DND-41 (cell line): ENCODE measurements at places on chromosomes 16 and 17.

DNA sequence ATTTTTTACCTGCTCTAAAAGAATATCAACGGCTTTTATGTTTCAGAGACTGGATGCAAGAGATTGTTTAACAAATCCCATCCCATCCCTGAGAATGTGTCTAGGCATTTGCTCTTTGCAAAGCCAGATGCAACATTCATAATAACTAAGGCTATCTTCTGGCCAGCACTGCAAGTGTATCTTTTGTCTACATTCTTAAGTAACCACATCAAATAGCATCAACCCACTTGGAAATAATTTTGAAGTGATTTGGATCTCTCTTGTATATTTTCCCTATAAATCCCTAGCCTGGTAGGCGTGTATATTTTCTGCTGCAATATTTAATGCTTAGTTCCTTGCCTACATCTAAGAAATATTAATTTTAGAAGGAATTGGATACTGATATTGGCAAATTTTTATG is 64.3 kb downstream of the PIGL start:
- no peaks in the 10 kb centered on the region for H3K4me1 ChIP-seq
- H3K27ac ChIP-seq = no peak overlapping the region
- peaks cover 9% of the 10 kb centered on the region for H3K36me3 ChIP-seq

DNA sequence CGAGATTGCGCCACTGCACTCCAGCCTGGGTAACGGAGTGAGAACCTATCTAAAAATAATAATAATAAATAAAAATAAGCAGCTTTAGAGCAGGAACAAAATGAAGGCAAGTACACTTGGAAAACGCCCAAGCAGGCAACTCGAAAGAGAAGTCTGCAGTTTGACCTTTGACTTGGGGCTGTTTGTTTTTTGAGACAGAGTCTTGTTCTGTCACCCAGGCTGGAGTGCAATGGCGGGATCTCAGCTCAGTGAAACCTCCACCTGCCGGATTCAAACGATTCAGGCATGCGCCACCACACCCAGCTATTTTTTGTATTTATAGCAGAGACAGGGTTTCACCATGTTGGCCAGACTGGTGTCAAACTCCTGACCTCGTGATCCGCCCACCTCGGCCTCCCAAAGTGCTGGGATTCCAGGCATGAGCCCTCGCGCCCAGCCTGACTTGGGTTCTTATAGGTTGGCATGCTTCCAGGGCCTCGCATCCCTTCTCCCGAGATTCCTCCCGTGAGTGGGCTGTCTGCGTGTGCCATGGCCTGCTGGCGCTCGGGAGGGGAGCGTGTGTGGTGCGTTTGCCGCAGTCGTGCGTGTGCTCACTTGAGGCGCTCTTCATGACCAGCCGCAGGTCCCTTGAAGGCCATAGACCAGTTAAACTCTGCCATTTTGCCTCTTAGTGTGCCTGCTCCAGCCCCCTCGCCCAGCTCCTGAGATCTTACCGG is 18.4 kb upstream of the UBE2I start:
- H3K36me3 ChIP-seq = no peaks in the 10 kb centered on the region
- no peak overlapping the region for H3K27ac ChIP-seq
- no peak overlapping the region for H3K4me3 ChIP-seq
- no peak for DNase-seq
- H3K27me3 ChIP-seq = no peaks in the 10 kb centered on the region

- no peak overlapping the region for H3K27ac ChIP-seq
- H3K4me3 ChIP-seq = no peak overlapping the region
- H3K4me1 ChIP-seq = no peaks in the 10 kb centered on the region
- no peak for DNase-seq
Observed at GRCh38 chr16:25370541-25370940, 112.9 kb upstream of the ZKSCAN2 start.

GRCh38 chr17:66462010-66462409 is 159.6 kb downstream of the PRKCA start:
- no peaks in the 10 kb centered on the region for H3K27me3 ChIP-seq
- no peak overlapping the region for H3K27ac ChIP-seq
- peaks cover 8% of the 10 kb centered on the region; the same call in 1 of the 2 replicates for H3K36me3 ChIP-seq

GRCh38 chr17:58242171-58242784 is 3.9 kb downstream of the LPO start:
- no peak overlapping the region for H3K4me3 ChIP-seq
- DNase-seq = no peak
- no peak overlapping the region for H3K27ac ChIP-seq
- H3K27me3 ChIP-seq = peaks cover 58% of the 10 kb centered on the region
- no peaks in the 10 kb centered on the region for H3K36me3 ChIP-seq

DNA sequence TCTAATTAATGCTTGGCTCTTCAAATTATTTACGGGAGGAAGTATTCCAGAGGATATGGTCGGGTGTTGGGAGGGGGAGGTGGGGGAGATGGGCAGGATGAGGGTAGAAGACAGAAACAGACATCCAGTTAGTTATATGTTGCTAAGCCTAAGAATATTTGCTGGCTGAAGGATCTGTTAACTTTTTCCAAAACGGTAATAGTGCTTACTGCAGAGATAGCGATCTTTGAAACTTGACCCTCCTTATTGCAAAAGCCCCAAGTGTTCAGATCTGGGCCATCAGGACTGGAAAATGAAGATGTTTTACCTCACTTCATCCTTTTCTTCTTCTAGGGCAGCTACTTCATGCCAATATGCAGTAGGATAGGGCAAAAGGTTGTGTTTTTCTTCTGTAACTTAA is 27.0 kb upstream of the MMD start:
- H3K4me1 ChIP-seq = peaks cover 5% of the 10 kb centered on the region; the same call in 1 of the 2 replicates
- H3K27me3 ChIP-seq = no peaks in the 10 kb centered on the region
- no peak for DNase-seq
- H3K36me3 ChIP-seq = no peaks in the 10 kb centered on the region

GRCh38 chr17:74508156-74508555 is 23.1 kb downstream of the CD300LB start:
- H3K4me1 ChIP-seq = no peaks in the 10 kb centered on the region
- no peak overlapping the region for H3K27ac ChIP-seq
- no peaks in the 10 kb centered on the region for H3K36me3 ChIP-seq
- H3K27me3 ChIP-seq = peaks cover 12% of the 10 kb centered on the region
- DNase-seq = no peak

DNA sequence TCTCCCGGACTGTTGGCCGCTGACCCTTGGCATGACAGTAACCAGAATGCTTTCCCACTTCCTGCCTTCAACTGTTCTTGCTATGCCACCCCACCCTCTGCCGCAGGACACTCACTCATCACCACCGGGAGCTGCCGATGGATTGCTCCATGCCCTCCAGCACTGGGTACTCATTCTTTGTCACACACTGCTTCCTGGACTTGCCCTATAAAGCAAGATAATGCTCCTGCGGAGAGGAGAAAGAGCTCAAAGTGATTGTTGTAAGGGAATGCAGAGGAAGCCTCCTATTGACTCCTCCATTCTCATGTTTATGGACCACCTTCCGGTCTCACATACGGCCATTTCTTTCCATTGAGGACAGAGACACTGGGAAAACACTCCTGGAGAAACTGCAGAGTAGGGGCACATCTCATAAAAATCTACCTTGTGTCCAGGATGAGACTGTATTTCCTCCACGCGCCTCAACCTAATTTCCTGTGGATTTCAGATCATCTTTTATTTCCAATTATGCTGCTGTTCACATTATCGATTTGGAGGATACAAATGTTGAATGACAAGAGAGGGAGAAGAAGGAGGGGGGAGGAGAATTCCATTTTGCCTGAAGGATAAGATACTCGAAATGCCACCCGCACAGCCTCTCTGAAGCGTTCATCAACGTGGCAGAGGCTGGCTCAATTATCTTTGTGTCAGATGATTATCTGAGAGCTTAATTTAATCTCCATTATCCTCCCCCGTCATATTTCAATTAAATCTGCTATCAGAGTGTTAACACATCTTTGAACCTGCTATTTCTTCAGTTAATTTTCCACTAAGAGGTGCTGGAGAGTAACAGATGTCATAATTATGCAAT is 486.1 kb upstream of the SALL1 start:
- H3K36me3 ChIP-seq = no peaks in the 10 kb centered on the region
- DNase-seq = no peak
- H3K4me3 ChIP-seq = no peak overlapping the region
- no peak overlapping the region for H3K27ac ChIP-seq

DNA sequence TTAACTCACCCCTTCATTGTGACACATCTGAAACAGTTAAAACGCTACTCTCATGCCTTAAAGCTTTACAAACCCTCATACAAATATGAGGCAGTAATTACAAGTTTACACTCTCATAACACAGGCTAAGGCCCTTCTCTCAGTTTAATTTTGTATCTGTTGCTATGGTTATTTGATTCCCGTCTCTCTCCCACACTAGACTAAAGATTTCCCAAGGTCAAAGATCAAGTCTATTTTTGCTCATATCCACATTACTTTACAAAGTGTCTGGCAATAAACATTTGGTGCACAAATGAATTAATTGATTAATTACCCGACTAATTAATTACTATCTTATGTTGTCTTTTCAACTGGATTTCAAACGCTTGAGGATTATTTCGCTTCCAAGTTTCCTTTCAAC is 86.4 kb upstream of the MYOCD start:
- H3K4me3 ChIP-seq = no peak overlapping the region
- no peak for DNase-seq
- no peak overlapping the region for H3K27ac ChIP-seq
- no peaks in the 10 kb centered on the region for H3K27me3 ChIP-seq
- no peaks in the 10 kb centered on the region for H3K4me1 ChIP-seq
- no peaks in the 10 kb centered on the region for H3K36me3 ChIP-seq

DNA sequence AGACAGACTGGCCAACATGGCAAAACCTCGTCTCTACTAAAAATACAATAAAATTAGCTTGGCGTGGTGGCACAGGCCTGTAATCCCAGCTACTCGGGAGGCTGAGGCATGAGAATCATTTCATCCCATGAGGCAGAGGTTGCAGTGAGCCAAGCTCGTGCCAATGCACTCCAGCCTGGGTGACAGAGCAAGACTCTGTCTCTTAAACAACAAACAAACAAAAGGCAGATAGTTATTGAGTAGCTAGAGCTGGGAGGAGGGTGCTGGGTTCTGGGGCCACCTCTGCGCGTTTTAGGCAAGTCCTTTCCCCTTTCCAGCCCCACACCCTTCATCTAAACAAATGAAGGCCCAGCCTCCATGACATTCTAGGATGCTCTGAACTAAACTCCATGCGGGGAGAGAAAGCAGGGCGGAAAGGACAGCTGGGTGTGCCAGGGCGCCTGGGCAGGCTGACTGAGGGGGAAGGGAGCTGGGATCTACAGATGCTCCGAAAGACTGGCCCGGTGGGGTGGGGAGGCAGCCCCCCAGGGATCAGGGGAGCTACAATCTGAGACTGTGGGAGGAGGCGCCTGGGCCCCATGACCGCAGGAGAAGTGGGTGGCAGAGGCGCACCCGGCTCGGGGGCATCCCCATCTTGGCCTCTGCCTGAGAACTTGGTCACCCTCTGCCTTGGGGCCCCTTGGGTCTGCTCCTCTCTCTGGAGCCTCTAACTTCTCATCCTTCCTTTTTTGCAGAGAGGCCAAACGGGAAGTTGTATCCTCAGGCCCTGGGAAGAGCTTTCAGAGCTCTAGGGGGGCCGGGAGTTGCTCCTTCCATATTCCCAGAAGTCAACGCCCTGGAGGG is 910 bp downstream of the ITGAL start:
- no peak for DNase-seq
- H3K36me3 ChIP-seq = no peaks in the 10 kb centered on the region
- H3K27ac ChIP-seq = peak overlapping the region; percentile 86
- H3K4me3 ChIP-seq = peak overlapping the region; percentile 58
- no peaks in the 10 kb centered on the region for H3K27me3 ChIP-seq

GRCh38 chr17:28043296-28043695 is 819 bp downstream of the NLK start:
- H3K4me1 ChIP-seq = peaks cover 50% of the 10 kb centered on the region
- no peak for DNase-seq
- H3K27ac ChIP-seq = no peak overlapping the region
- H3K36me3 ChIP-seq = peaks cover 6% of the 10 kb centered on the region; the same call in 1 of the 2 replicates
- no peak overlapping the region for H3K4me3 ChIP-seq

GRCh38 chr17:75640556-75641119 is 7.4 kb downstream of the SMIM5 start:
- no peaks in the 10 kb centered on the region for H3K4me1 ChIP-seq
- H3K27ac ChIP-seq = no peak overlapping the region
- DNase-seq = no peak
- no peaks in the 10 kb centered on the region for H3K27me3 ChIP-seq
- peaks cover 5% of the 10 kb centered on the region; the same call in 1 of the 2 replicates for H3K36me3 ChIP-seq

DNA sequence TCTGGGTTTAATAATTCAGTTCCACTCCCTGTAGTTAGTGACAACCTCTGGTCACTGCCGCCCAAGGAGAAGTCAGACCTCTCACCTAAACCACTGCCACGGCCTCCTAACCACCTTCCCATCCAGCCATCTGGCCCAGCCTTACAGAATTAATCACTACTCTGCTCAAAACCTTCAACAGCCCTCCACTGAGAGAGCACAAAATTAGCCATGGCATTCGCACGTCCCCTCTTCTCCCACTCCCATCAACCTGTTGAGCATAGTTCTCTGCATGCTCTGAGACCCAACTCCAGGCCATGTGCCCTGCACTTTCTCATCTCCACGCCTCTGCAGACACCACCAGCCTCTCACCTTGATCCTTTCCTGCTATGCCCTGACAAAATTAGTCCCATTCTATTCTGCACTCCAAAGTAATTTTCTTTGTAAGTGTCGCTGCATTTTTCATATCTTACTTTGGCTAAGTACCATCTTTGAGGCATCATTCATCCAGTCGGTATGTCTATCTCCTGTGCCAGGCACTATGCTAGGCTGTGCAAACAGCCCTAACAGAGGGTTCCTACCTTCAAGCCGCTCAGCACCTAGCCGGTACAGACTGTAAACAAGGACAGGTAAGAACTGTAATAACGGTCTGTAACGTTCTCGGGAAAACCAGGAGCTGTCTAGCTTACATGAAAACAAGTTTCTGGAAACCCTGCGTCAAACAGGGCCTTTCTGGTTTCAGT is 963 bp downstream of the COPRS start:
- H3K36me3 ChIP-seq = peaks cover 21% of the 10 kb centered on the region; the same call in 1 of the 2 replicates
- H3K4me3 ChIP-seq = peak overlapping the region; percentile 52; the same call in 1 of the 2 replicates
- H3K27me3 ChIP-seq = no peaks in the 10 kb centered on the region
- H3K4me1 ChIP-seq = peaks cover 22% of the 10 kb centered on the region
- DNase-seq = no peak
- H3K27ac ChIP-seq = peak overlapping the region; percentile 46

DNA sequence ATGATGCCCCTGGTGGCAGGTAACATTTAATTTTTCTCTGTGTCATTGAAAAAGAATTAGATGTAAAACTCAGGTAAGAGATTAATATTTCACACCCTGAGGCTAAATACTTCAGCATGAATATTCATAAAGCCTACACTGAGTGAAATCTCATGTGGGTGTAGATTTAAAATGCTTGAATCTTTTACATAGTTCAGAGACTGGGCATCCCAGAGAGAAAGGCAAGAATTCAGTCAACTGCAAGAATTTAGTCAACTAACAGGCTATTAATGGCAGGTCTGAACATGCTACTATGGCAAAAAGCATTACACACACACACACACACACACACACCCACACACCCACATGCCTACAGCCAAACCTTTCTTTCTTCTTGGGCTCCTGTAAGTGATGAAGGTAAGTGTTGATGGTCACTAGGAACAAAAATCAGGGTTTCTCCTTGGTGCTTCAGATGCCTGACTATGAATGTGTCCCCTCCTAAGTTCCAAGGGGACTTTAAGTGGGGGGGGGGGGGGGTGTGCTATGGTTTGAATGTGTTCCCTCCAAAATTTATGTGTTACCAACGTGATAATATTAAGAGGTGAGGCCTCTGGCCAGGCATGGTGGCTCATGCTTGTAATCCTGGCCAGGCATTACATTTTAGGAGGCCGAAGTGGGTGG is 63.7 kb upstream of the PSMD7 start:
- H3K27ac ChIP-seq = no peak overlapping the region
- no peak overlapping the region for H3K4me3 ChIP-seq
- no peaks in the 10 kb centered on the region for H3K27me3 ChIP-seq
- no peaks in the 10 kb centered on the region for H3K4me1 ChIP-seq
- DNase-seq = no peak

- no peak overlapping the region for H3K27ac ChIP-seq
- H3K36me3 ChIP-seq = no peaks in the 10 kb centered on the region
- H3K4me1 ChIP-seq = no peaks in the 10 kb centered on the region
- no peaks in the 10 kb centered on the region for H3K27me3 ChIP-seq
Observed at GRCh38 chr17:63986821-63987220, 11.3 kb upstream of the PRR29 start.
